ENCODE measurements at places on chromosomes 1 and 21.

- DNase-seq = no peak
Observed at GRCh38 chr1:241660424-241660972, 8.4 kb downstream of the WDR64 start.

GRCh38 chr1:207810173-207810572 lies 58.3 kb downstream of the CD46 start:
- DNase-seq = peak; percentile 58

DNA sequence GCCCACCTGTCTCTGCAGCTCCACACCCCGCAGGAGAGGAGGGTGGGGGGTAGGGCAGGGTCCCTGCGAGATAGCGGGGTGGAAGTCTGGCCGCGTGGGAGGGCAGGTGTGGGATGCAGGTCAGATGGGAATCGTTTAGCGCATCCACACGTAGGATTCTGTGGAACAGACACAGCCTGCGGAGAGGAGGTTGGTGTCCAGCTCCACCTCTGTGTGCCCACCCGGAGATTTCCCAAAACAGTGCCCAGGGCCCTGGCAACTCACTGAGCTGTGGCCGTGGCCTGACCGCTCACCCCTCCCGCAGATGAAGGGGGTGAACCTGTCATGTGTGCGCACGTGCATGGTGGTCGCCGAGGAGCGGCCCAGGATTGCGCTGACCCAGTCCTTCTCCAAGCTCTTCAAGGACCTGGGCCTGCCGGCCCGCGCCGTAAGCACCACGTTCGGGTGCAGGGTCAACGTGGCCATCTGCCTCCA lies 46.9 kb downstream of the S100B start:
- DNase-seq = no peak

GRCh38 chr1:109894823-109895719 lies 15.6 kb upstream of the CSF1 start:
- DNase-seq = no peak

Measured in RCC 7860 (cell line).